ENCODE measurements at places on chromosomes 5 and 9.

GRCh38 chr5:154202379-154203260, 12.1 kb downstream of the GALNT10 start:
- DNase-seq, result no peak

- no peak for DNase-seq
These were observed 9.0 kb upstream of the NIPSNAP3A start for GRCh38 chr9:104738452-104738851.

- no peak for DNase-seq
These were observed 21.9 kb upstream of the TGFBR1 start for GRCh38 chr9:99083051-99083450.

DNA sequence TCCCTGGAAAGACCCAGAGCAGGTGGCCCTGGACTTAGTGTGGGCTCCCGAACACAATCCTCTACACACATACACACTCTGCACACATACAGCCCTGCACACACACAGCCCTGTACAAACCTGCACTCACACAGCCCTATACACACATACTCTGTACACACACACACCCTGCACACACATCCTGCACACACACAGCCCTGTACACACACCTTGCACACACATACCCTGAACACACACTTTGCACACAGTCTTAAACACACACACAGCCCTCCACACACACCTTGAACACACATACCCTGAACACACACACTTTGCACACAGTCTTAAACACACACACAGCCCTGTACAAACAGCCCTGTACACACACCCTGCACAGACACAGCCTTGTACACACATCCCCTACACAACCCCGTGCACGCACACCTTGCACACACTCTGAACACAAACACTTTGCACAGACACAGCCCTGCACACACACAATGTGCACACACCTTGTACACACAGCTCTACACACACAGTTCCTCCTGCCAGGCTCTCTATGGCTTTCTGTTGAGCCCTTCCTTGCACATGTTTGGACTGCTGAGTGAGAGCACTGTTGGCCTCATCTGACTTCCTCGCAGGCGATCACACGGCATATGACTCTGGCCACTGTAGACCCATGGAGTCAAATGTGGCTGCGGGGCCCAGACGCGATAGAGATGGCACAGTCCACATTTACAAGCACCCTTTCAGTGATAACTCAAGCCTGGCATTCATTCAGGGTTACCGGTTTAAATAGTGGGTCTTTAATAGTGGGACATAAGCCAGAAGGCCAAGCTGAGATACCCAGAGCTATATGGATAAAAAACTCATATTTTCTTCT, 245.7 kb upstream of the IRX1 start:
- DNase-seq, result no peak

GRCh38 chr9:126614088-126614454, 343 bp downstream of the LMX1B start:
- DNase-seq, result no peak

GRCh38 chr5:112933651-112934365, 11.8 kb upstream of the REEP5 start:
- DNase-seq, result no peak

- no peak for DNase-seq
These were observed 16.3 kb downstream of the PAM start for GRCh38 chr5:102771435-102771834.

- DNase-seq, result peak; percentile 7
These were observed 22.1 kb upstream of the TPD52L3 start for GRCh38 chr9:6305954-6306563.

GRCh38 chr5:68554571-68555279, 339.2 kb downstream of the PIK3R1 start:
- no peak for DNase-seq

- no peak for DNase-seq
These were observed 13.2 kb upstream of the KIF12 start for GRCh38 chr9:114112325-114112724.

- DNase-seq, result no peak
These were observed 366.9 kb downstream of the KIF4B start for GRCh38 chr5:155380480-155380879.

- DNase-seq, result no peak
These were observed 6.8 kb upstream of the CCL21 start for GRCh38 chr9:34716711-34717110.

GRCh38 chr9:113266174-113266573, 9.2 kb downstream of the CDC26 start:
- DNase-seq, result no peak

GRCh38 chr9:105007143-105007542, 79.2 kb upstream of the ABCA1 start:
- no peak for DNase-seq

GRCh38 chr5:134091626-134092121, 22.8 kb upstream of the TCF7 start:
- DNase-seq, result no peak

Data from urinary bladder (tissue), 4 donors.